ENCODE measurements at places on chromosomes 6 and 20.

GRCh38 chr6:93567164-93567563 lies 147.8 kb upstream of the EPHA7 start:
- DNase-seq, result no peak

DNA sequence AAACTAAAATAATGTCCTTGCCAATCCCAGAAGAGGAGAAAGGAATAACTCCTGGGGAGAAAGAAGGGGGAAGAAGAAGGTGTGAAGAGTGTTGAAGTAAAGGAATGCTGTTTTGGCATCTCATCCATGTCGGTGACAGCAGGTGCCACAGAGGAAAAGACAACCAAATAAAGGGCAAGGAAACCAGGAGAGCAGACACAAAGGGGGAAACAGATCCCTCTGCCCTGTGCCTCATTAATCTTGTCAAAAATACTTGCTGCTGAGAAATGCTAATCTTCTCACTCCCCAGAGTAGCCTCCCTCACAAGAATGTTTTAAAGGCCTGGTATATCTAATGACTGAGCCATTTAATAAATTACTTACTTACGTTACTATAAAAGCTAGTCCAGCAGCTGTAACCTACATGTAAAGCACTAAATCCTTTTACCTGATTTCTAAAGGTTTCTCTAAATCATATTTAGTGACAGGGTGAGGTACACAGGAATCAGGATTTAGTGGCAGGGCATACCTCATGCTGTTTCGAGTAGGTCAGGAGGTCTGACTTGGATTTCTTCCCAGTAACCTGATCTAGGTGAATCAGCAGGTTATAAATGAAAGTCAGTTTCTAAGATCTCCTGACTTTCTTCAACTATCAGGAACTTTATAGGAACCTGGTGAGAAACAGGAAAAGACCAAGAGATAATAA lies 377.1 kb downstream of the CENPW start:
- DNase-seq, result peak; percentile 50

DNA sequence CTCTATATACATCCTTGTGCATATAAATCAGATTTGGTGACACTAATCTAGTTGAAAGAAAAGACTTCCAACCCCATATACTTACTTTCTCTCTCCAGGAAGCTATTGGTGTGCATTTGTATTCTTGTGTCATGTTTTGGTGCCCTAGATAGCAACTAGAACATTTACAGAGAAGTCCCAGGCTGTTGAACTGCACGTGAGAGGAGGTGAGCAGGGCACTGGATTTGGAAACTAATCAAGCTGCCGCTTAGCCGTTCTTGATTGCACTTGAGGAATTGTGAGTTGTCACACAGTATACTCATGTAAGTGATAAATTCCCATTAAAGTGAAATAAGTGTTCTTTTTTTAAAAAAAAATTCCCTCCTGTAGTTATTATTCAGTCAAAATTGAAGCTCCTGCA lies 7.6 kb downstream of the WRNIP1 start:
- no peak for DNase-seq

DNA sequence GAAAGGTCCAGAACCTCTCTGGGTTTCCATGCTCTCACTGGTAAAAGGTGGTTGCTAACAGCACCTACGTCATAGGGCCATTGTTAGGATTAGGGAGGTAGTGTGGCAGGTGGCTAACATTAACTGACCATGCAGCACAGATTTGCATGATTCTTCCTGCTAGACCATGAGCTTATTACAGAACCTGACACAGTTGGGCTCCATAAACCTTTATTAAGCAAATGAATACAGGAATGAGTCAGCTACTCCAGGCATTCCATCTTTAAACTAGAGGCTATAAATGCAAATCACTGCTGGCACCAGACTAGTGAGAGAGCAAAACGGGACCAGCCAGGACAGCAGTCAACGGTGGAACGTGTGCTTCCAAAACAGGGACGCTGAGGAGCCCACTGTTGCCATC lies 440.1 kb downstream of the PTPRT start:
- no peak for DNase-seq

DNA sequence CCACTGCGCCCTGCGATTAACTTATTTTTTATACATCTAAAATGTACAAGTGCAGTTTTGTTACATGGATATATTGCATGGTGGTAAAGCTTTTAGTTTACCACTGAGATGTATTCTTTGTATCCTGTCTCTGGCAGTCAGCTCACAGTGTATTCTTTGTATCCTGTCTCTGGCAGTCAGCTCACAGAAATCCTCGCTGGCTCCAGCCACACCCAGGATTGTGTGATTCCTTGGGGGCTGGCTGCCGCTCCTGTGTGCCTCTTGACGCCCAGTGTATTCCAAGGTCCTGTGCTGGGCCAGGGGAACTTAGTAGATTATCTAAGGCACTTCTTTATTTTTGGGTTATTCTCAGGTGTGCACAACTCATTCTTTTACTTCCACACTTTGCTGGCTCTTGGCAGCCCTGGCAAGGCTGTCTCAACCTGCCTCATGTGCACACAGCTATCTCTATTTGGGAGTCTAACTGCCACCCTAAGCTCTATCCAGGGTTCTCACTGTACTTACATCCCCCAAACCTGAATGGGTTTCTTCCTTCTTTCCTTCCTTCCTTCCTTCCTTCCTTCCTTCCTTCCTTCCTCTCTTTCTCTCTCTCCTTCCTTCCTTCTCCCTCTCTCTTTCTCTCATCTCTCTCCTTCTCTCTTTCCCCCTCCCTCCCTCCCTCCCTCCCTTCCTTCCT lies 12.4 kb upstream of the RNF24 start:
- DNase-seq, result no peak

- DNase-seq, result no peak
These were observed 119.2 kb downstream of the ANKRD60 start for GRCh38 chr20:58109126-58109880.

DNA sequence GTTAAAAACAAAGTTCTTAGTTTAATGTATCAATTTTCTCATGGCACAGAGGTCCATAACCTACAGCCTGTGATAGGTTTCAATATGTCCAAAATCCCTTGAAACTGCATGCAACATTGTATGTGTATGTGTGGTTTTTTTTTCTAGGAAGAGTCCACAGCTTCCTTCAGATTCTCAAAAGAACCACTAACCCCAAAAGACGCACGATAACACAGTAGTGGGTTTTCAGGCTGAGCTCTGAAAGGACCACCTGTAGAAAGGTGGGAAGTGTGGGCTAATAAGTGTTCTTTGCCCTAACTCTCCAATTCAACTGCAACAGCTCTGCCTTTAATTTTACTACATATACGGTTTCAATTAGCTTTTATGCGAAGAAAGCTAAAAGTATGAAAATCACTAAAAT lies 11.5 kb upstream of the KATNA1 start:
- DNase-seq, result no peak

DNA sequence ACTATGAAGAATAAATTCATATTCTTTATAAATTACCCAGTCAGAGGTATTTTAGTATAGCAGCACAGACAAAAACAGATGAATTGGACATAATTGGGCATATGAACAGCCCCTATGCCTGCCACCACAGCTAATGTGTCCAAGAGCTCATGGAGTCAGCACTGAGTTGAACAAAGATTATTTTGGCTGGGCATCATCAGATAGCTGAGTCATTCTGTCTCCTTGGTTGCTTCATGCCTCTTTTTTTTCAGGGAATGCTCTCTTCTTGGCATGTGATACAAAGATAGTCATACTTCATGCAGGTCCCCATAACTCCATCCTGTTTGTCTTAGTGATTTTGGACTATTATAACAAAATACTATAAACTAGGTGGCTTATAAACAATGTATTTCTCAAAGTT lies 275.6 kb downstream of the TENT5A start:
- no peak for DNase-seq

- DNase-seq, result peak; percentile 80
These were observed 12.4 kb downstream of the FRS3 start for GRCh38 chr6:41767112-41767833.

DNA sequence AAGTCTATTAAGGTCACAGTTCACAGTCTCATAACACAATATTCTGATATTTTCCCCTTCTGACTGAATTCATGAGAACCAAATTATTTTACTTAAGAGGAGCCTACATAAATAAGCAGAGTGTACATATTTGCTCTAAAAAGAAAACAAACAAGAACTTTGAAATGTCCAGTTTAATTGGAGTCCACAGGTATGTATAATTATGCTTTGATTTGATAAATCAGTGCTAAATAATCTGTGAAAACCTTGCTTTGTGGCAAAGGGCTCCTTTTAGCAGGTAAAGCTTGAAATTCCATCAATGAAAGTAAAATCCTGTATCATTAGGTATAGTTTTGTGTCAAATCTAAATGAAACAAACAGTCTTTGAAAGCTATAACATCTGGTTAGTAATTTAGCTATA lies 69.4 kb downstream of the ADGRB3 start:
- no peak for DNase-seq

DNA sequence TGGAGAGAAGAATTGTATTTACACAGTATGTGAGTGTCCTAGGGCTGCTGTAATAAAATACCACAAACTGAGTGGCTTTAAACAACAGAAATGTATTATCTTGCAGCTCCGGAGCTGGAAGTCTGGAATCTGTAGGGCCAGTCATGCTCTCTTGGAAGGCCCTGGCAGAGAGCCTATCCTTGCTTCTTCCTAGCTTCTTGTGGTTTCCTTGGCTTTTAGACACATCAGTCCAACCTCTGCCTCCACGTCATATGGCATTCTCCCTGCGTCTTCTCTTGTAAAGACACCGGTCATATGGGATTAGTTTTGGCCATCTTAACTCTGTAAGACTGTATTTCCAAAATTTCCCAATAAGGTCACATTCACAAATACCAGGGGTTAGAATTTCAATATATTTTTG lies 10.8 kb downstream of the FNDC1 start:
- DNase-seq, result no peak

DNA sequence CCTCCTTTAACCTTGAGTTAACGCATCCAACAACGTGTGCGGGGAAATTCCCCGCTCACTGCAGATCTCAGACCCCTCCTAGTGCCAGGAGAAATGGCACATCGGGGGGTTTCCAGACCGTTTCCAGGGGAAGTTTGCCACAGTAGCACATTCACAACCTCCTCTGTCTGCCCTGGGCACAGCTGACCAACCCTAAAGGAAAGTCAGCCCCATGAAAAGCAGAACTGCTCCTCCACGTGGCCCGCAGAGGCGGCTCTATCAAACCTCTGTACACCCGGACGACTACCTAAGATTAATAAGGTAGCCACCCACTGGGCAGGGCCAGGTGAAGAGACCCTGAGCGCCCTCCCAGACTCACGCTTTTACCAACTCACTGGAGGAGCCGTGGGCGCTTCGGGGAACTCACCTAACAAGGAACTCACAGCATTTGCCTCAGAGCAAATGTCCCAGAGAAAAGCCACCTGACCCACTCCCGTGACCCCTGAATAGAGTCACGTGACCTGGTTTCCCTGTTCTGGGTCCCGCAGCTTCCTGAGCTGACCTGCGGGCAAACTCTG lies 93.1 kb downstream of the PRND start:
- no peak for DNase-seq

GRCh38 chr6:157194643-157195042 lies 128.7 kb downstream of the TMEM242 start:
- no peak for DNase-seq

DNA sequence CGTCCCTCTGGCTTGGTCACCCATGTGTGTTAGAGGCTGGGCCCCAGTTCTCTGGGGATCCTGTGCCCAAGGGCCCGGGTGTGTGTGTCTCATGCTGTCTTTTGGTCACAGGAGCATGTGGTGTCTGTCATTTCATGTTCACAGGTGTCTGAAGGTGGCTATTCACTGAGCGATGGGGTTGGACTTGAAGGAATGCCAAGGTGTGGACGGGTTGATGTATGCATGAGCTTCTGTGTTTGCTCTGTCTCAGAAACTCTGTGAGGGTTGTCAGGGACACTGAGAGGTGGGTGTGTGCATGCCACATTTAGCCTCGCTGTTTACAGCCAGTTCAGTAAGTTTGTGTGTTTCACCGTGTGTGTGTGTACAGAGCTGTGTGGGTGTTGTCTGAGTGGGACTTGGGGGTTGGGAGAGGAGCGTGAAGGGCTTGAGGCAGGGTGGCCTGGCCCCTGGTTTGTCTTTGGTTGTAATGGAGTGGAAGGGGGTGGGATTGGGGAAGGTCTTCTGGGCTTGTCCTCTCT lies 1.2 kb downstream of the DDR1 start:
- DNase-seq, result no peak

- no peak for DNase-seq
These were observed 76.1 kb downstream of the PAX1 start for GRCh38 chr20:21781446-21782075.

- no peak for DNase-seq
These were observed 2.6 kb upstream of the LKAAEAR1 start for GRCh38 chr20:64086801-64087200.

GRCh38 chr6:168884050-168884645 lies 369.5 kb downstream of the THBS2 start:
- no peak for DNase-seq

GRCh38 chr20:50224531-50225255 lies 34.1 kb downstream of the CEBPB start:
- DNase-seq, result peak; percentile 45

- DNase-seq, result peak; percentile 6
These were observed 1.1 kb downstream of the PCSK2 start for GRCh38 chr20:17227669-17228623.

DNA sequence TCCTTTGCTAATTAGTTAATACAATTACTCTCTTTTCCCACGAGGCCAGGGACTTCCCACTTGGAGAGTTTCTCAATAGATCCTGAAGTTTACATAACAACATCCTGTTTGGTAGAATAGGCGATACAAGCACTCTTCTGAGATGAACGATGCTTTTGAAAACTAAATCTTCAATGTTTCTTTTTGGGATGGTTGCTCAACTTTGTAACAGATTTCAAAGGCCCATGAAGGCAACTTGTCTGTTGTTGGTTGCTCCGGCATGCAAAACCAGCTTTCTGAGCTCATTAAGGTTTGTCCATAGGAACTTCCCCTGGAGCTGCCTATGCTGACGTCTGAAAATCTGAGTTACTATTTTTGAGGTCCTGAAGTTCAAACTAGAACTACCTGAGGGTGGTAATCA lies 25.9 kb upstream of the ROS1 start:
- DNase-seq, result no peak

GRCh38 chr6:121823437-121823851 lies 388.0 kb downstream of the GJA1 start:
- DNase-seq, result no peak

DNA sequence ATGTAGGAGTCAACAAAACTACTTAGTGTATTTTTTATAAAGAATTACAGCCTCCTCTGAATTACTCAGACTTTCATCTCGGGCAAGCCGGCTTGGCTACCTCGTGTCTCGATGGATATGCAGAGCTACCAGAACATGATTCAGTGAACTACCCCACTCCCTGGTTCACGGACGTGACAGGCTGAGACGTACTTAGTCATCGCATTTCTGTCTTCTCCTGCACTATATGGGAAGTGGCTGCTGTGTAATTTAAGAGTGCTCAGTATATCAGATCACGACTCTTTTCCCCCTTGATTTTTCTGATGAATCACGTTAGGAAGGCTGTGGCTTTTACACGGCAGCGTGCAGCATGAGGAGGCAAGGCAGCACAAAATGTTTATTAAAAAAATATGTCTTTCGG lies 302.7 kb upstream of the ZFP64 start:
- no peak for DNase-seq

- no peak for DNase-seq
These were observed 188.4 kb downstream of the TRDN start for GRCh38 chr6:123448306-123448884.

GRCh38 chr6:152130441-152130840 lies 323.0 kb downstream of the ESR1 start:
- DNase-seq, result no peak

GRCh38 chr6:138013959-138014358 lies 93.3 kb downstream of the PERP start:
- DNase-seq, result no peak

- no peak for DNase-seq
These were observed 159.2 kb downstream of the PLCB4 start for GRCh38 chr20:9227896-9228615.

Measured in HEK293T (cell line).